NCI-H526 treated with DMSO at 0.1 percent for 48 hours (cell line): ENCODE measurements at places on chromosomes 1 and 21.

DNA sequence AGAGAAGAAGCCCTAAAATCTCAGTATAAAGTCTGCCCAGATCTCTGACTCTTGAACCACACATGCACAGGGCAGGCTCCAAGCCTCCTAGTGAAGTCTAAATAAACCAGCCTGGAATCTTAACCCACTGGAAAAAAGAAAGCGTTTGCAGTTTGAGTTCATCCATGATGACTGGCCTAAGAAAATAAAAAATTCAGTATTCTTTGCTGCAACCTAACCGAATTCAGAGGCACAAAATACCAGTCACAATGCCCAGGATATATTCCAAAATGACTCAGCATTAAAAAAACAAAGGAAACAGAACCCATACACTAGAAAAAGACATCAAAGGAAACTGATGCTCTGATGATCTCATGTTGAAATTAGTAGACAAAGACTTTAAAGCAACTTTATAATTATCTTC, 269.2 kb downstream of the SDCCAG8 start:
- no peak for DNase-seq

- no peak for DNase-seq
These were observed 8.1 kb downstream of the MFAP2 start for GRCh38 chr1:16972189-16972895.

DNA sequence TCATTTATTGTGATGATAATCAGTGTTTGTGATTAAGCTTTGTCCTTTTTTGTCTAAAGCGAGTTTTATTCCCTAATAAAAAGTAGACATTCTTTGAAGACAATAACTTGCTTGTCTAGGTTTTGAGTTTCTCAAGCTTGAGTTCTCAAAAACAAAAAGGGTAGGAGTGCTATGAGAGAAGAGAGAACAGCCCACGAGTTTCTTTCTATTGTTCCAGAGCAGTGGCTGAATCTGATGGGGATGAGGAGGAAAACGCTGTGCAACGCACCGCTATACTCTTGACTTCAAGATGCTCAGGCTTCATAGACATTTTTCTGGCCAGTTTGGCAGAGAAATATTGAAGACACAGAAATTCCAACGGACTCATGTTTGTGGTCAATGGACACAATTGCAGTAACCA, 669.8 kb upstream of the B3GALT2 start:
- DNase-seq = no peak

DNA sequence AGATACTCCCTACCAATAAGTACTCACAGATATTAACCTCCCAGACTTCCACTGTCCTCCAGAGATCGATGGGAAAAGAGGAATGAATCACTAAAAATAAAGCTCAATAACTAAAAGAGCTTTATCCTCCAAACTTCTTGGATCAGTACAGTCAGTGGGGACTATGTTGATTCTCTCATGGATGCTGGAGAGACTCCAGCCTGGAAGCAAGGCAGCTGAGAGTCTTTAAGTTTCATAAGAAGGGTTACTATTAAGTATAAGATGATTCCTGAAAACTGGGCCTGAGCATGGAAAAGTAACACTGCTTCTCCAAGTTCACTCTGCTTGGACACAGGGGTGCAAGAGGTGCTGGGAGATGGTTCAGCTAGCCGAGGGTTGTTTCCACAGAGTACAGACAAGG, 6.2 kb upstream of the DDR2 start:
- no peak for DNase-seq

DNA sequence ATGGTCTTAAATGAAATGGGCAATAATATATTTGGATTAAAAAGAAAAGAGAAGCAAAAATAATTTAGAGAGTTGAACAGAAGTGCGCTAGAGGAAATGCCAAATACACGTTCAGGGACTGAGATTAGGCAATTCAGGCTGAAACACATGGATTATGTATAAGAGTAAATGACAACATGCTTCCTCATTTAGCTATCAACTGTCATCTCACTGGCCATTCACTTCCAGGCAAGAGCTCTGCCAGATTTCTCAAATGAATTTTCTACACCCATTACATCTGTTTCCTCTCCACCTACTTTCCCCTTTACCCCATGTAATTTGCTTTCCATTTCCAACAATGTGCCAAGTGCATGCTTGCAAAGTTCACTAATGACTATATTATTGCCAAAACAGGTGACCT, 582.4 kb downstream of the LTN1 start:
- DNase-seq = no peak

DNA sequence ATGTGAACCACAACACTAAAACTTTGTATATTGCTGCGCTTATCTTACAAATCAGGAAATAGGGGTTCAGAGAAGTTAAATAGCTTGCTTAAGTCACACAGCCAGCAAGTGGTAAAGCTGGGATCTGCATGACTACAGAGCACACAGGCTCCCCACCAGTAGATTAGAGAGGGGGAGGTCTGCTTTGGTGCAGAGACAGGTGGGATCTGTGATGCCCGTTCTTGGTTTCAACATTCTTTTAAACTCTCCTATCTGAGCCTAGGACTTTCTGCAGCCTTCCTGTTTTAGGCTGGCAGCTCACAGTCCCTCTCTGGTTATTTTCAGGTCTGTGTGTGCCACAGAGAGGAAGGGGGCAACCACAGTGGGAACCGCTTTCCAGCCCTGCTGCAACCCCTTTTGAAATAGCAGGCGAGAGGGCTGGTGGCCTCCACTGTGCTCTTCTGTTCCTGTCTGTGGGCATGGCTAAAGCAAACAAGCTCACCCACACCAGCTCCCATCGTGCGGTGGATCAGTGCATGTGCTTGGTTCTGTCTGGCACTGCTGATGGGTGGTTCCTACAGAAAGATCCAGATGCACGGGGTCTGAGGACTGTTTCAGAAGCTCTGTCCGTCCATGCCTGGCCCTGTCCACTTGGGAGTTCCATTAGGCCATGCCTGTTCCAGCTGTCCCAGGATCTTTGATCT, 1.7 kb upstream of the IL6R start:
- DNase-seq = no peak

GRCh38 chr1:218527737-218528136, 182.6 kb downstream of the TGFB2 start:
- no peak for DNase-seq

DNA sequence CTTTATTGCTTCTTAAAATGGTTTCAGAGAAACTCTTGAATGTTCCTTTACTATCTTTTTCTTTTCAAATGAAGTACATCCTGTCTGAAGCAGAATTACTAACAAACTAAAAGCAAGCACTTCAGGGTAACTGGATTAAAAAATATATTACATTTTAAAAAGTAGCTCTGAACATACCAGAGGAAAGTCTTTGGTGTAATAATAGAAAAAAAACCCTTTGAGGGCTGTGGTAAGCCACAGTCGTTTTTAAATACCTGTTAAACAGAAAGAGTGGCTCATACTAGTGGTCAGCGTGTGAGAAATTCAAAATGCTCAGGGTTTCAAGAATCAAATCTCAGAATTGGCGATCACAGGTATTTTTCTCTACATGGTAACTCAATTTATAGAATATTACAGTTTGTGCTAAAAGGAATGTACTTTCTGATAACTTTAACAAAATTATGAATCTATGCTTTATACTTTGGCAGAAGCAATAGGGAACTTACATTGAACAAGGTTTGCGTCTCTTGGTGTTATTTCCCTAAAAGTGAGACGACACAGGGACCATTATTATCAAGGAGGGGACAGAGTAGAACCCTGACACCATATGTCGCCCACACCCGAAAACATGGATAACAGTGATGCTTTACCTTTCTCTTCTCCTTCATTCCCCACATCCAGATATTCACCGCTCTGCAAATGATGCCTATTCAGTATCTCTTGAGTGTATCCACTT, 97.0 kb upstream of the DPH5 start:
- no peak for DNase-seq
